NB4 (cell line): ENCODE measurements at places on chromosomes 1 and 21.

DNA sequence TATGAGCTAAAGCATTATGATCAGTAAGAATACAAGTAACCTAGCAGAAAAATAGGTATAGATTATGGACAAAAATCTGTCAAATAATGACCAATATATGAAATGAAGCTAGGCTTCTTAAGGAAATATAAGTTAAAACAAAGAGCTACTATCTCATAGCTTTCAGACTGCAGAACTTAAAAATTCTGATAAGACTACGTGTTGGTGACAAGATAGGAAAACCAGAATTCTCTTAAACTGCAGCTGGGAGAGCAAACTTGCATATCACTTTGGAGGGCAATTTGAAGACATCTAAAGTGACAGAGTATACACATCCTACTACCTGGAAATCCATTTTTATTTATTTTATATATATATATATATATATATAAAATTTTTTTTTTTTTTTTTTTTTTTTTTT, 65.5 kb downstream of the LTN1 start:
- DNase-seq: no peak

DNA sequence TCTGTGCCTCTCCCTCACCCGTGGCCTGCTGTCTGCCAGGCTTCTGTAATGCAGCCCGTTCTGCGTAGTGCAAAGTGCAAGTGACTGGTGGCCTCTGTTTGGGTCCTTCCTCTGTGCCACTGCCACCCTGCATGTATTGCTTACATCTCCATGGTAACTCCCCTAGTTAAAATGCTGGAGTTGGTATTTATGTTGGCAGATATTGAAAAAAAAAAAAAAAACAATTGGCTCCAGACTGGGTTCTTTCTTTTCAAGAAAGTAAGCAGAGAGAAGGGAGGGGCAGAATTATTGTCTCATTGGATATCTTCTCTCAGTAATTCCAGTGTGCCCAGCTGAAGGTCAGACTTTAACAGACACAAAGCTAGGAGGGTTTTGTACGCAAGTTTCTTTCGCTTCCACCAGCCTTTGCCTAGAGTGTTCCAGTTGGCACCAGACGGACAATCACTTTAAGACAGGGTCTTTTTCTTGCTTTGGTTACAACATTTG, 242.3 kb downstream of the PBX1 start:
- no peak for DNase-seq

DNA sequence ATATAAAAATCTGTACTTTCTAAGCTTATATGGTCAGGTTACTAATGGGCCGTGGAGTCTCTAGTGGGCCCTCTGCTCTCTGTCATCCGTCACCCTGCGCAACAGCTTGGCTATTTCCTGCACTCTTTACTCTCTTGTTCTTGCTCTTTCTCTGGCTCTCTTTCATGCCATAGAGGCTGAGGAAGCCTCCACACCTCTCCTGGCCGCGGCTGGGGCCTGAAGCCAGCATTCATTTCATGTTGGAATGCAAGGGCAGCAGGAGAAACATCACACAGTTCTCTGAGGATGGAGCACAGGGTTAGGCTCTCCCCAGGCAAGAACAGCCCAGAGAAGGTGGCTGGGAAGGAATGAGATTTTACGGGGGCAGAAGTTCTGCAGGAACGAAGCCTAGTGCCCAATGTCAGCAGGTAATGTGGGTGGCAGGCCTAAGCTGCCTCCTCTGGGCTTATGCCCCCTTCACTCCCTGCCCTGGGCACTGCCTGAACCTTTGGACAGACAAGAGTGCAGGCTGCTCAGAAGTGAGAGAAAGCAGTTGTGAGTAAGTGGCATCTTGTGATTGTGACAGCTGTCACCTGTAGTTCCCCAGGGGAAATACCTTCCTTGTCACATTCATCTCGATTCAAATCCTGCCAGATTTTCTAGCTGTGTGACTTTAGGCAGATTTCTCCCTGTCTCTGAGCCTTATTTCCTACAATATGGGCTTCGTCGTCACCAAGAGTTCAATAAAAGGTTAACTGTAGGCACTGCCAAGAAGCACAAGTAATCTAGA, 3.6 kb upstream of the FHAD1 start:
- DNase-seq: no peak

- DNase-seq: no peak
These were observed 44.8 kb downstream of the USP1 start for GRCh38 chr1:62481681-62482080.

DNA sequence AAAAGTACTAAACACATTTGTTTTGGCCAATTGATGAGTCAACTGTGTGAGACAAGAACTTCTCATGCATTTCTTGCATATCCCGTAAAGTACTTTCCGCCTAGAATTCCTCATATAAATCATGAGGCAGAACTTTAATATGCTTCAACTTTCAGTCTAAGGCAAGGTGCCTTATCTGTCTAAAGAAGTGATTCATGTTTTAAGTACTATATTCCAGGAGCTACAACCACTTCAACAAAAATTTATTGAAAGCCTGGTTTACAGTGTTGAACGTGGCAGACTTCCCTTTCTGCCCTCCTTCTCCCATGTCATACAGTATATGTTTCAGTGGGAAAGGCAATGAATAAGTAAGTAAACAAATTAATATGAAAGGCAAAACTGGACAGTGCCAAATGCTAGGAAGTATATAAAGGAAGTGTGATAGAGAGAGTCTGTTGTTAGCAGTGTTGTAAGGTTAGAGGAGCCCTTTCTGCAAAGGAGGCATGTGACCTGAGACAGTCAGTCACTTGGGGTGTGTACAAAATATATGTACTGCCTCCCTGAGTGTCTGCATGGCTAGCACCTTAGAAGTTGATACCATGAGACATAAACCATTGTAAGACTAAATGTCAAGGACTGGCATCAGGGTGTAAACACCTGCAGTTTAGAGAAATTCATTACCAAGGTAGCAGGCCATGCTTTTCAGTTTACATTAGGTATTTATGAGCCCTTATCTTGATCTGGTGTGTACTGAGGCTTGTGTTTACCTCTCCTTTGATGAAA, 362.2 kb downstream of the SRGAP2C start:
- no peak for DNase-seq
